Right lobe of liver (tissue), 6 donors: ENCODE measurements at places on chromosomes 3 and 15. TPM values are rescaled to one million over a fixed set of nuclear protein-coding genes. Genes with fewer than 3 reads are reported as not detected.

- H3K36me3 ChIP-seq, result no peaks in the 10 kb centered on the region
- H3K27ac ChIP-seq, result no peak overlapping the region
- DNase-seq, result no peak
- no peaks in the 10 kb centered on the region for H3K27me3 ChIP-seq
- no peaks in the 10 kb centered on the region for H3K4me1 ChIP-seq
- H3K4me3 ChIP-seq, result no peak overlapping the region
Observed at GRCh38 chr15:57255751-57256341, 120.5 kb upstream of the CGNL1 start.

GRCh38 chr3:177512945-177513814 lies 315.9 kb upstream of the TBL1XR1 start:
- no peaks in the 10 kb centered on the region for H3K36me3 ChIP-seq
- DNase-seq, result no peak
- peak overlapping the region; percentile 10 for H3K4me3 ChIP-seq
- peaks cover 10% of the 10 kb centered on the region for H3K4me1 ChIP-seq
- no peaks in the 10 kb centered on the region for H3K27me3 ChIP-seq
- H3K27ac ChIP-seq, result no peak overlapping the region

Gene MUC4
- not detected for total RNA-seq

- no peak overlapping the region for H3K27ac ChIP-seq
- H3K4me3 ChIP-seq, result no peak overlapping the region
- no peaks in the 10 kb centered on the region for H3K27me3 ChIP-seq
- H3K36me3 ChIP-seq, result no peaks in the 10 kb centered on the region
Observed at GRCh38 chr3:13332158-13332557, 88.0 kb downstream of the NUP210 start.

Gene GOLGA8R
- total RNA-seq, result 2.1 TPM

- H3K4me3 ChIP-seq, result no peak overlapping the region
- no peaks in the 10 kb centered on the region for H3K36me3 ChIP-seq
- no peak for DNase-seq
- H3K27ac ChIP-seq, result no peak overlapping the region
Observed at GRCh38 chr3:171410186-171410585, 50.0 kb downstream of the TNIK start.

Gene NUSAP1
- total RNA-seq, result 9.3 TPM

DNA sequence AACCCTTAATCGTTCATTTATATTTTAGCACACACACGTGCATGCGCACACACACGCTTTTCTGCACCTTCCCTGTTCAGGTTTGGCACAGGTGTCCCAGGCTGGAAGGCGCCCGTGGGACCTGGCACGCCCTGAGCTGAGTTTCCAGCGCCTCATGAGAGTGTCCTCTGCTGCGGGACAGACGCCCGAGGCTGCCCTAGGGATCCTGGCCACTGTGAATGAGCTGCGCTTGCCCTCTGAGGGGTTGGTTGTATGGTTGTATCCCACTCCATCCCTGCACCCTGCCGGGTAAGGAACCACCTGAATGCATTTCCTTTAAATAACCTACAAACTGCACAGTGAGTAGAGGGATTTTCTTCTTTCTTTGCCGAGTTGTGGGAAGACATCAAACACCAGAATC lies 12.2 kb upstream of the MEX3B start:
- H3K4me1 ChIP-seq, result no peaks in the 10 kb centered on the region
- no peak overlapping the region for H3K27ac ChIP-seq
- H3K27me3 ChIP-seq, result no peaks in the 10 kb centered on the region
- H3K4me3 ChIP-seq, result no peak overlapping the region
- DNase-seq, result no peak

DNA sequence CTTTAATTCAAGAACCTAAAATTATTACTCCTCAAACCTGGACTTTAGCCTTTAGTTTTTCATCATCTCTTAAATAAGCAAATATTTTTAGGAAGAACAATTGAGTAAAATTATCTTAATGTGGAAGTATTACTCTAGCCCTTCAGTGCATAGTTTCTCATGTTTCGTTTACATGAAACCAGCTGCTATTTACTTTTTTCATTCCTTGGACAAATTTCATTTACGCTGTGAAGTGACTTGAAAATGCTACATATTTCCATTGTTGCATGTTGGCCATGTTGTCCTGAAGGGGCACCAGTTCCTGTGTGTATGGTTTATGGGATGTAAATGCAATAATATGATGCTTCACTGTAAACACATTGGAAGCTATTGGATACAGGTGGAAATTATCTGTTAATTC lies 49.9 kb downstream of the SLC25A26 start:
- DNase-seq, result no peak
- no peak overlapping the region for H3K27ac ChIP-seq
- no peak overlapping the region for H3K4me3 ChIP-seq
- no peaks in the 10 kb centered on the region for H3K27me3 ChIP-seq
- no peaks in the 10 kb centered on the region for H3K4me1 ChIP-seq
